GM04503 (cell line): ENCODE measurements at places on chromosomes 3 and 15.

- DNase-seq: no peak
Measured at GRCh38 chr3:126314790-126315658, 42.2 kb downstream of the KLF15 start.

GRCh38 chr3:135246027-135246426 lies 451.0 kb downstream of the EPHB1 start:
- DNase-seq: no peak

GRCh38 chr3:150540991-150541390 lies 5.3 kb downstream of the SERP1 start:
- no peak for DNase-seq

- peak; percentile 0 for DNase-seq
Measured at GRCh38 chr15:59063042-59063441, 41.9 kb upstream of the CCNB2 start.

- no peak for DNase-seq
Measured at GRCh38 chr15:75090388-75090734, 67.0 kb downstream of the PPCDC start.

GRCh38 chr15:63610209-63610841 lies 13.1 kb downstream of the FBXL22 start:
- peak; percentile 69 for DNase-seq

DNA sequence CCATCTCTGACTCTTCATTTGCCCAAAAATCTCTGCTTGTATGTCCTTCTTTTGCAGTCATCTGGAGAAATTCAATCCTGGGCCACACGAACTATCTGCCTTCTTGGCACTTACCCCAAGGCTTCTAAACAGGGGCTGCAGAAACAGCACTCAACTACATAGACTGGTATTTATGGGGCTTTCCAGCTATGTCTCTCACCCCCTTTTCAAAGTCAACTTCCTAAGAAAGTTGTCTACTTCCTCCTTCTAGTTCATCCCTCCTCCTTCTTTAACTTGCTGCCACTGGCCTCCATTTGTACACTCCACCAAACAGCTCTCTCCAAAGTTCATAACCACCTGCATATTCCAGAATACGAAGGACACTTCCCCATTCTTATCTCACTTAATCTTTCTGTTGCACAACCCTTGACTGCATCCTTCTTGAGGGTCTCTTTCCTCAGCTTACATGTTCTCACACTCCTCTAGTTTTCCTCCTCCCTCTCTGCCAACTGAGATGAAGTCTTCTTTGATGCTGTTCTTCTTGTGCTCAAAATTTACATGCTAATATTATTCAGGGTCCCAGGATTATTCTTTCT lies 55.2 kb downstream of the PLD1 start:
- no peak for DNase-seq

DNA sequence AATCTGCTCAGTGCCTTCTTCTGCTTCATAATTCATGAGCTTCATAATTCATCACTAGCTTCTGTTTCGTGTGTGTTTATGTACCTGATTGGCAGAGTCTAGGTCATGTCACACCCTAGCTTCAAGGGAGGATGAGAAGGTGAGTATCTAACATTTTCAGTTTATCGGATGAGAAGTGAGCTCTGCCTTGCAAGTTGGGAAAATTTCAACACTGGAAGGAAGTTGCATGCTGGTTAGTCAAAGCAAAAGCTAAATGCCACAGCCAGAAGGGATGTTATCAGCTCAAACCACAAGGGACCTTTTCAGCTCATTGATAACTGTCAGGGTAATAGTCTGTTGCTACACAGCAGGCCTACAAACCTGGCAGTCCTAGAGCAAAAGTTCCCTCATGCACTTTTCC lies 7.3 kb upstream of the TNFSF10 start:
- no peak for DNase-seq

GRCh38 chr3:11536936-11537612 lies 106.6 kb downstream of the VGLL4 start:
- no peak for DNase-seq

GRCh38 chr3:113663324-113663750 lies 33.1 kb downstream of the USF3 start:
- DNase-seq: no peak

DNA sequence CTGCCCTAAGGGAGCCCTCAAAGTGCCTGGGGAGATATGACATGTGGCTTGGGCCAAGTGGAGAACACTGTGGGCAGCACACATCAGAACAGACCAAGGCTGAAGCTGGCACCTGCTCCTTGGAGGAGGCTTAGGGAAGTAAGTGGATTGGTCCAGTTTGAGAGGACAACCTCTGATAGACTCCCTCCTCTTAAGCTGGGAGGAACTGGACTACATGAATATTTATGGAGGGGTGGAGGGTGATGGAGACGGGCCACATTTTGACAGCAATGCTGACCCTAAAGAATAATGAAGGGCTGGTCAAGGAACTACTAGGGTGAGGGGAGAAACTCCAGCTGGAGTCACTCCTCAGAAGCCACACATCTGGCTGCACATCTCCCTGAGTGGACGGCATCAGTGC lies 6.5 kb upstream of the CD276 start:
- DNase-seq: no peak

DNA sequence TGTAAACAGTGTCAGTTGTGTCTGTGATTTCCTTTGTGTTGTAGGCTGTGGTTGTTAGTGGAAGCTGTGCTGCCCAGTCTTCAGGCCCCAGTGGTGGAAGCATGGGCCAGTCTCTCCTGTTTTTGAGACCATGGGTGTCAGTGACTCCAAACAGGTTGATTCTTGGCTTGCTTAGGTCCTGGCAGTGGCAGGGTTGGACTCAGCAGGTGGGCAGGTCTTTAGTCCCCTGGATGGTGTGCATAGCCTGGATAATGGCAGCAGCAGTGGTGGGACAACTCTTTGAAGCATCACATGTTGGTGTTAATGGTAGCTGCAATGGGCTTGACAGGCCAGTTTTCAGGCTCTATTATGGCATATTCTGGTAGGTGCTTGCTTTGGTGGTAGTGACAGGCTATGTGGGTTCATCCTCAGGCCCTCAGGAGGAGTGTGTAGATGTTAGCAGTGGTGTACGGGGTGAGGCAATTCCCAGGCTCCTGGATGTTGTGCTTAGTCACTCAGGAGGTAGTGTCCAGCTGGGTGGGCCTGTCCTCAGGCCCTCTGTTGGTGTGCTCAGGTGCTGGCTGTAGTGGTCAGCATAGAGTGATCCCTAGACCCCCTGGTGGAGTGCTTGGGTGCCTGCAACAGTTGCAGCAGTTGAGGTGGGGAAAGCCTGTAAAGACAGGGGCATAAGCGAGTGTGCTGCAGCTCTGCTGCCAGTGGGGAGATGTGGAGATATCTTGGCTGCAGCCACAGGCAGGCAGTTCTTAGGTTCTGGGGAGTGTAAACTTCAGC lies 596.7 kb downstream of the PDCD6IP start:
- DNase-seq: no peak

- DNase-seq: peak; percentile 24
Measured at GRCh38 chr3:179452176-179452564, 900 bp upstream of the GNB4 start.

DNA sequence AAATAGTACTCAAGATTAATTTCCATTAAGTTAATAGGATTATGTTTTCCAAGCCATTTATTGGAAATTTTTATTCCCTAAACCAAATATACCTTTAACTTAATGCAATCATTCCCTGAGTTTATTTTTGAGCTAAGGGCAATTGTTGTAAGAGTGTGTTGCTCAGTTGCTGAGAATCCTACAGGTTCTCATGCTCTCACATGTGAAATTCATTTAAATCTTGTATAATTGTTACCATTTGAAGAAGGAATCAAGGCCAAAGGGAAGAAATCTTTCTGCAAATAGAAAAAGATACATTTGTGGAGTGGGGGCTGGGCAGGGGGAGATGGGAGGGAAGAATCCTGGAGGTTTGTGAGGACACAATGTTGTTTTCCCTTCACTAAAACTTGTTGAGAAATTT lies 202.7 kb upstream of the STRIT1 start:
- no peak for DNase-seq

GRCh38 chr3:101828691-101829436 lies 20.4 kb upstream of the NFKBIZ start:
- no peak for DNase-seq

DNA sequence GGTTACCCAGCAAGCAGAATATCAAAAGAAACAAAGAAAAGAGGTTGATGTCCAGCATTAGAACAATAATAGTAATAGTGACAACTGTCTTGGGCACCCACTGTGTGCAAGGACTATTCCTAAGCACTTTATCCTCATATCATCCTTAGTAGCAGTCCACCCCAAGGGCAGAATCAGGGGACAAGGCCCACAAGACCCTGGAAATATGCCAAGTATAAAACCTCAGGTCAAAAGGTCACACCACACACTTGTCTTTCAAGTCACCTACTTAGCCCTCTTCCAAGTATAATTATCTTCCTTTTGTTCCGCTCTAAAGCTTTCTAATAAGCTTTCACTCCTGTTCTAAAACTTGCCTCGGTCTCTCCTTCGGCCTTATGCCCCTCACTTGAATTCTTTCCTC lies 124.0 kb upstream of the STT3B start:
- no peak for DNase-seq

DNA sequence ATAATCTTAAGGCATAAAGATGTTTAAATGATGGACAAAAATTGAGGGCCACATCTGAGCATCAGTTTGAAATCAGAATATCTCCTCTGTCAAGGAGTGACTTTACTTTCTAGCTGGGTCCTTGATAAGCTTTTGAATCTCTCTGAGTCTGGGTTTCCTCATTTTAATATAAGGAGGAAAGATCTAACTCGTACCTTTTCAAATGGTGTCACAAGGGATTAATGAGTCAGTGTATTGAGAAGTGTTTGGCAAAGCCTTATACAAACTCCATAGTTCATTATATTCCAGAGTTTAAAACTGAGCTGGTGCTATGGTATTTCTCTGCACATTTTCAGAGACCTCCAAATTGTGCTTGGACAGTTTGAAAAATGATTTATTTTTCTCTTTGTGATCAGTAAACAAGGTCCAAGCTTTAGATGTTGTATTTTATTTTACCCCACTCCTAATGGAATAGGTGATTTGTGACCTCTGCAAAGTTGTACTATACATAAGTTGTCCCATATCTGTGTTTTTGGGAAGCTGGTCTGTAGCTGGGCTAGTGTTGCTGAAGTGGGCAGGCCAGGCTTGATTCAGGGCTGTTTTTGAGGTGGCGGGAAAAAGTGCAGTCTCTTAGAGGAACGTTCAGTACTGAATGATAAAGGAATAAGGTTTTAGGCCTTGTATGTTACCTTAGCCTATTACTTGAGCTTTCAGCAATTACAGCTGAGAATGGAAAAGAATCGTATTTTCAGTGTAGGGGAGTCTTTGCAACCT lies 5.6 kb downstream of the FNDC3B start:
- no peak for DNase-seq

GRCh38 chr3:8837162-8837561 lies 67.7 kb upstream of the OXTR start:
- DNase-seq: peak; percentile 72

- no peak for DNase-seq
Measured at GRCh38 chr3:155481591-155481990, 188.1 kb upstream of the STRIT1 start.

- DNase-seq: no peak
Measured at GRCh38 chr3:120763601-120764000, 21.1 kb downstream of the GTF2E1 start.

GRCh38 chr15:99845009-99845408 lies 111.8 kb upstream of the LYSMD4 start:
- no peak for DNase-seq

- no peak for DNase-seq
Measured at GRCh38 chr15:45534821-45535220, 12.3 kb upstream of the SLC30A4 start.

DNA sequence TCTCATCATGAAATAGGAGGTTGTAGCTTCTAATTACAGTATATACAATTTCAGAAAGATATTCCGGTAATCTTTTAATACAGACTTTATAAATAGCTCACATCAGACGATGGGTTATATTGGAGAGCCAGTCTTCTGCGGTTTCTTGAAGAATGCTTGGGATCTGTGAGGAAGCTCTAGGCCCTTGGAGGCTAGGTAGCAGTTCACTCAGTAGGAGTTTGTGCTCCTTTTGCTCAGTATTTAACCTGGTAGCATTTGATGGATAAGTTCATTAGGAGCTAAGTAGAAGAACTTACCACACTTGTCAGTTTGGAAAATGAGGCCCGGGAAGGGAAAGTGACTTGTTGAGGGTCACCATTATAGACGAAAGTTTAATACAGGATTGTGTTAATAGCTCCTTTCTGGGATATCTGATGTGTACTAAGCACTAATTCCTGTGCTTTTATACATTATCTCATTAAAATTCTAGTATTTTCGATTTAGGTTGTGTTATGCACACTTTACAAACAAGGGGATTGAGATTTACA lies 2.8 kb downstream of the FNDC3B start:
- DNase-seq: no peak

GRCh38 chr3:115790759-115791158 lies 167.4 kb downstream of the GAP43 start:
- DNase-seq: no peak

DNA sequence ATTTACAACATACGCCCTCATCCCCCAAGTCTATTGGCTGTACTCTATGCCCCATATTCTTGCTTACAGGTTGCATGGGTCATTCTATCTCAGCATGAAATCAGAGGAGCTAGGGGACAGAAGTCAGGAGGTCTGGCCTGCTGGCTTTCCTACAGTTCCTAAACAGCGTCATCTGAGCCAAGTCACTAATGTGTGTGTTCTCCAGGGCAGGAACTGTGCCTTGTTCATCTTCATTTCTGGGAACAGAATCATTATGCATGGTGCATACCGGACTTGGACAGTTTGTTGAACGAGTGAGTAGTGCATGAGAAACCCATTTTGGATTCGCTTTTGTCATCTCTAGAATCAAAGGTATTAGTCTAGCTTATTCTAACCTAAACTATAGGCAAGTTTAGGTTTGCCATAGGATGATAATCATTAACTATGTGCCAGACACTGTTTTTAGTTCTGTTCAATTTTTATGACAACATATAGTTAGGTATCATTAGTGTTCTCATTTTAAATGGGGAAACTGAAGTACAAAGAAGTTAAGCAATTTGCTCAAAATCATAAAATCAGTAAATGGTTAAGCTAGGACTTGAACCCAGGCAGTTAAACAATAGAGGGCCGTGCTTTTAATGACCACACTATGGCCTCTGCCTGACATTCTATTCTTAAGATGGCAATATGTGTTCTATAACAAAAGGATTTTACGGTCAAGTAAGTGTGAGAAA lies 105.2 kb downstream of the FMN1 start:
- DNase-seq: no peak

DNA sequence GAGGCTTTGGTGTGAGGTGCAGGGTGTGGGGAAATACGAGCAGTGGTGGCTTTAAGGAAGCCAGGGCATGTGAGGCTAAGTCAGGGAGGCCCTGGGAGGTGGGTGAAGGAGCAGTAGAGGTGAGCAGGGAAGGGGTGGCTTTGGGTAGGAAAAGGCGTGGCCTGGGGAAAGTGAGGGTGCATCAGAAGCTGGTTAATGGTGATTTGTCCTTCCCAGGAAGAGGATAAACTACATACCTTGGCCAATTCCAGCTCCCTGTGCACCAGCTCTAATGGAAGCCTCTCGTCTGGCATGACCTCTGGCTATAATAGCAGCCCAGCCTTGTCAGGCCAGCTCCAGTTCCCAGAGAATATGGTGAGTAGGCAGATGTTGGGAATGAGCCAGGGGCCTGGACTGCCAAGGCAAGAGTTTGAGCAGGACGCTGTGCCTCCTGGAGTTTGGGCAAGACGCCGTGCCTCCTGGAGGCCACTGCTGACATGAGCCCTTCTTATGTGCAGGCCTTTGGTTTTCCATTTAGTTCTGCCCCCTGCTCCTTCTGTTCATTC lies 41.3 kb downstream of the CDAN1 start:
- no peak for DNase-seq
